Skeletal muscle tissue (tissue), 5 donors: ENCODE measurements at places on chromosomes 16 and 17. TPM values are rescaled to one million over a fixed set of nuclear protein-coding genes. Genes with fewer than 3 reads are reported as not detected.

Gene EVI2A
- total RNA-seq: 1.0 TPM

Gene SLC46A1
- total RNA-seq: 4.7 TPM

Gene CRHR1
- total RNA-seq: 0.52 TPM

Gene CCL5
- 0.52 TPM for total RNA-seq

Gene XPO6
- 33.9 TPM for total RNA-seq

Gene KARS1
- 131 TPM for total RNA-seq

Gene PERCC1
- total RNA-seq: not detected

Gene KRT12
- not detected for total RNA-seq

Gene HOXB1
- total RNA-seq: not detected

Gene ZNF652
- 26.6 TPM for total RNA-seq

Gene LPO
- not detected for total RNA-seq

Gene NUTF2
- 94.5 TPM for total RNA-seq

Gene TMEM132E
- total RNA-seq: 0.52 TPM

Gene KLHL10
- not detected for total RNA-seq

Gene TMEM106A
- total RNA-seq: 5.2 TPM

Gene KANSL1
- total RNA-seq: 94.5 TPM

Gene TIMM22
- 15.1 TPM for total RNA-seq

Gene CPHXL
- not detected for total RNA-seq

Gene CCDC78
- not detected for total RNA-seq

Gene GRAP
- total RNA-seq: 6.3 TPM

Gene METTL2A
- 18.3 TPM for total RNA-seq

Gene MGAT5B
- not detected for total RNA-seq

Gene CDH15
- total RNA-seq: 124 TPM

Gene OTOA
- total RNA-seq: under 0.01 TPM

Gene GJD3
- total RNA-seq: 0.52 TPM

Gene TEKT1
- not detected for total RNA-seq

Gene LGALS3BP
- total RNA-seq: 55.8 TPM

Gene LGALS9B
- not detected for total RNA-seq

Gene CNGB1
- not detected for total RNA-seq

Gene KRT32
- not detected for total RNA-seq

Gene YBX2
- total RNA-seq: 0.52 TPM

Gene APOH
- 2.1 TPM for total RNA-seq

Gene PLEKHG4
- total RNA-seq: 7.3 TPM

Gene KRTAP17-1
- total RNA-seq: not detected

Gene MAP2K6
- total RNA-seq: 13.6 TPM

Gene DNAAF1
- total RNA-seq: not detected

Gene CPHXL2
- total RNA-seq: not detected
